ENCODE measurements at places on chromosomes 5 and 9. TPM values are rescaled to one million over a fixed set of nuclear protein-coding genes. Genes with fewer than 3 reads are reported as not detected.

The SHOC1 gene
- total RNA-seq, result not detected

The PDE4D gene
- 189 TPM for total RNA-seq

The STOML2 gene
- total RNA-seq, result 88.3 TPM

The HSD17B3 gene
- total RNA-seq, result not detected

The TTC39B gene
- total RNA-seq, result 6.7 TPM

The KIF4B gene
- total RNA-seq, result 0.10 TPM

The HBEGF gene
- total RNA-seq, result 18.6 TPM

The HRH2 gene
- 1.7 TPM for total RNA-seq

The PSD2 gene
- 0.10 TPM for total RNA-seq

The GABRB2 gene
- 0.10 TPM for total RNA-seq

The HK3 gene
- 4.1 TPM for total RNA-seq
